Brain (organoid and tissue), 16 donors: ENCODE measurements at places on chromosomes 1 and 21.

DNA sequence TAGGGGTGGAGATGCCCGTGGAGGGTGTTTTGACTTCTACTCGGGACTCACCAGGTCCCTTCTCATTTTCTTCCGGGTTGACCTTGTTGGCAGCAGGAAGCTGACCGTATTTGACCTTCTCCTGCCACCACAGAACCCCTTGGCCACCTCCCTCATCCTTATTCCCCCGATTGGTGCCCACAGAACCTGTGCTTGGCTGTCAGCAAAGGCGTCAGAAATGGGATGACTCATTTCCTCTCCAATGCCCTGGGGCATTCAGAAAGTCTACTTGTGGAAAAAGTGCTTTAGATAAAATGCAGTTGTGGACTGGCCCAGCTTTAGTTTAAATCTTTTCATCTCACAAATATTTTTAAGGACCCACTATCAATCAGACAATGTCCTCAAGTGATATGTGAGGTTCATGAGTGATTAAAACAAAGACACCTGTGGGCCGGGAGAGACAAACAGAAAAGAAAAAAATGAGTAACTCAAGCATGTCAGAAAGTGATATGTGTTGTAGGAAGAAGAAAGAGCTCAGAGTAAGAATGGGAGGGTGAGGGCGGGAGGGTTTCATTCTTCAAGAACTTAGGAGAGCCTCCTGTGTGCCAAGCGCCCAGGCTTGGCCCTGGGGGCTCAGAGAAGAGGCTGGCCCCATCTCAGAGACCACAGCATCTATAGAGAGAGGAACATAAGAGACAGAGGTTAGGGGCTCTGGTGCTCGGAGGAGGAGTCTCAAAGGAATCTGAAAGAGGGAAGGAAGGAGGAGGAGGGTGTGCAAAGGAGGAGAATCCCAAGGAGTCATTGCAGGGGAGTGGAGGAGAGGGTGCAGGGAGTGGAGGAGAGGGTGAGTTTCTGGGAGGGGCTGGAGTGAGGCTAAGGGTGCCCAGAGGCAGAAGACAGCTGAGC is 221.6 kb upstream of the VAMP3 start:
- no peak for DNase-seq

GRCh38 chr1:175183586-175183985 is 9.0 kb downstream of the KIAA0040 start:
- no peak for DNase-seq

GRCh38 chr1:156065212-156065611 is 4.3 kb downstream of the RAB25 start:
- DNase-seq, result no peak

DNA sequence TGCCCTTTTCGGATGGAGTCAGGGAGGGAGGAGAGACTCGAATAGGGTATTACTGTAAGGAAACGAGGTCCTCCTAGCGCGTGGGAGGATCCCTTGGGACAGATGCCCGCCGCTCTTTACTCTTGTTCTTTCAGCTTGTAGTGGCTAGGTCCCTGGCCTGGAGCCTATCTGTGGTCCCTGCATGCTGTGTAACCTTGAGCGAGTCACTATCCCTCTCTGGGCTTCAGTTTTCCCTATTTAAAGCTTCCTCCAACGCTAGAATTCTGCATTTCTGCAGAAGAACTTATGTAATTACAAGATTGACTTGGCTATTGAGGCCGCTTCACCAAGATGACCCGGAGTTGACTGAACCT is 744 bp downstream of the MIER1 start:
- no peak for DNase-seq

DNA sequence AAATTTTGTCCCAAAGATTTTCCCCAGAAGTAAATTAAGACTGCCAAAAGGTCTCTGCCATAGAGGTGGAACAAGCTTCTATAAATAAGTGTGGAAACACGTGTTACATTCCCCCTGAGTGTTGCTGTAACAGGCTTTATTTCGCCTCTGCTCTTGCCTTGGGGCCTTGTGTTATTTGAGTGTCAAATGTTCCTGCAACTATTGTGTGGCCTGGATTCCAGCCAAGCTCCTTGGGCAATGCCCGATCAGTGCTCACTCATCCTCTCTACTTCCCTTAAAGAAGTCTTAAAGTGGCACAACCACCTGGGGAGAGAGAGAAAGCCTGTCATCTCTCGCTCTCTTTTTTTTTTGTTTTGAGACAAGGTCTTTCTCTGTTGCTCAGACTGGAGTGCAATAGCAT is 156.7 kb downstream of the NR5A2 start:
- DNase-seq, result peak; percentile 51

DNA sequence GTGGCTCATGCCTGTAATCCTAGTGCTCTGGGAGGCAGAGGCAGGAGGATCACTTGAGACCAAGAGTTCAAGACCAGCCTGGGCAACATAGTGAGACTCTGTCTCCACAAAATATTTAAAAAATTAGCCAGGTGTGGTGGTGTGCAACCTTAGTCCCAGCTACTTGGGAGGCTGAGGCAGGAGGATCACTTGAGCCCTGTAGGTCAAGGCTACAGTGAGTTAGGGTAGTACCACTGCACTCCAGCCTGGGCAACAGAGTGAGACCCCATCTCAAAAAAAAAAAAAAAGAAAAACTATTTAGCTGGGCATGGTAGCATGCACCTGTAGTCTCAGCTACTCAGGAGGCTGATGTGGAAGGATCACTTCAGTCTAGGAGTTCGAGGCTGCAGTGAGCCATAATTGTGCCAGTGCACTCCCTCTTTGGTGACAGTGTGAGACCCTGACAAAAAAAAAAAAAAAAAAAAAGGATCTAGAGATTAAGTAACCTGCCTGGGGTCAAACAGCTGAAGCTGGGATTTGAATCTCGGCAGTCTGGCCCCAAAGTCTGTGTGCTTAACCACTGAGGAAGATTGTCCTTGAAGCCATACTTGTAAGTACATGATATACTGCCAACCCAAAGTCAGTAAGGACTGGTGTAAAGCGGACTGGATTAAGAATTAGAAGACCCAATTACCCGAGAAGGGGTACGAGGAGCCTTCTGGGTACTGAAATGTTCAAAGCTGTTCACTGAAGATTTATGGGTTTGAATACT is 31.8 kb downstream of the LRRN2 start:
- no peak for DNase-seq

- DNase-seq, result peak; percentile 89
These were observed 857.4 kb downstream of the USP25 start for GRCh38 chr21:16587141-16587581.

DNA sequence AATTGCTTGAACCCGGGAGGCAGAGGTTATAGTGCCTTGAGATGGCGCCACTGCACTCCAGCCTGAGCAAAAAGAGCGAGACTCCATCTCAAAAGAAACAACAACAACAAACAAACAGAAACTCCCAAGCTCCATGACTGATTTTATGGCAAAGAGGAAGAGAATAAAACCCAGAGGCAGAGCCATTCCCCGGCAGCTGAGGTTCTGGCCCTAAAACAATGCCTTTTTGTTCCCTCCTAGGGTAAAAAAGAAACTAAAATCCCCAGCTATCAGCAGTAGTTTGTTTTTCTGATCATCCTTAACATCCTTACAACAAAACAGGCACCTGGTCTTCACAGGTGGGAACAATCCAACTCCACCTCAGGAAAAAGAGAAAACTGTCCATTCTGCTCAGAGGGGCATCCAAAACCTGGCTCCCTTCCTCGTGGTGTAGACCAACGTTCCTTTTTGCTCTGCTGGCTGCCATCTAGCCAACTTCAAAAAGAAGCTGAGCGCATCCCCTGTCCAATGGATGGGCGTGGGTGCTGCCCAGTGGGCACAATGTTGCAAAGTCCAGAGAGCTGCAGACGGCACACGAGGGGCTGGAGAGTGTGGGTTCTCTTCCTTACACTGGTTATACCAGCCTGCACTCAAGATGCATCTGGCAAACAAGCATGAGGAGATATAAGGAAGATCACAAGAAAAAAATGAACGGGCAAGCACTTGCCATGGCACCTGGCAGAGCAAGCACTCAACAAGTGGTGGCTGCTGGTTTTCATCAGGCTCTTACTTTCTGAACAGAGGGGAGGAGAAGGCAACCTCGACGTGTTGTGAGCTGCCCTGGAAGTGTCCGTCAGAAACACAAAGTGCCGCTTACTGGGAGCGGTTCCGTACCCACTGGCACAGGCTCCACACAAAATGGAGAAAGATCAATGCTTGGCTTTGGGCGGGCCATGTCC is 54.7 kb downstream of the SLC66A1 start:
- no peak for DNase-seq

- no peak for DNase-seq
These were observed 117.7 kb downstream of the TPTE start for GRCh38 chr21:10639123-10639522.
